ENCODE measurements at places on chromosomes 5 and 9.
A peak's percentile ranks its signal among the peaks of the same experiment; 100 is the strongest.

DNA sequence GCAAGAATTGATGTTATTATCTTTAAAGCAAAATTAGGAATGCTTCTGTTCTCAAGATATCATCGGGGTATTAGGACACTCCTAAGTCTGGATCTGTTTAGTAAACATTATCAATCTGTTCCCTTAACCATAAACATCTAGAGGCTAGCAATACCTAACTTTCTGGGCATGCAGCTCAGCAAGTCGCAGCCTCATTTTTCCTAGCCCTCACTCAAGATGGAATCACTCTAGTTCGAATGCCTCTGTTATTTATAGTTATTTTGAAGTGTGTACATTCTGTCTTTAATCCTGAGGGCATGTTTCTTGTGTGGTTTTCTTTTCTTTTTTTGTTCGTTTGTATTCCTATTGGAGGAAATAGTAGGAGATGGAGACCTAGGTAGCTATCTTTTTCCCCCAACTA lies 66.9 kb downstream of the FER start:
- DNase-seq, result peak; percentile 45

DNA sequence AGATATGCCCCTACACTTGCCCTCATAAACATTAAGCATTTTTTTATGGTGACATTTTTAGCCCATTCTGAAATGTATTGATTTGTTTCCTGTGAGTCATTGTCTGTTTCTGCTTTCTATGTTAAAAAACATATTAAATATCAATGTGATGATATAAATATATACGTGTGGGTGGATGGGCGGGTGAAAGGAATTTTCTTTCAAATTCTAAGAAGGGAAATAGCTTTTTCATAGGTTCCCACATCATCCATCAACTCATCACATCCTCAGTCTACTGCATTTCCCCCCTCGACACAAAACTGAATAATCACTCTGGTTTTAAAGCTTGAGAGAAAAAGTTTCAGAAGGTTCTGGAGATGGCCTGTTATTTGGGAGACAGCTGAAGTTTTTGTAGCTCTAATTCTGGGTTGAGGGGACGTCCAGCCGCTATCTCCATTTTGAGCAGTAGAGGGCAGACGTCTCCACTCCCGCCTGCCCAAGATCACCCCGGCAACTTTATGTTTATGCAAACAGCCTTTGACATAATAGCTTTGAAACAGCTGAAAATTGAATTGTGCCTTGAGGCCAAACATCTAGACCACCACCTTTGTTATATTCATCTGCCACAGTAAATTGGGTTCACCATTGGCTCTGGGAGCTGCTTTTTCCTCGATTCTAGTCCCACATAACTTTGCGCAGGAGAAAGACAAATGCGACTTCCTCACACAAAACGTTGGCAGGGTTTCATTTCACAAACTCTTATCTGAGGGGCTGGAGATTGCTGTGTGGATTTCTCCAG lies 216.2 kb upstream of the CLINT1 start:
- peak; percentile 69 for DNase-seq

DNA sequence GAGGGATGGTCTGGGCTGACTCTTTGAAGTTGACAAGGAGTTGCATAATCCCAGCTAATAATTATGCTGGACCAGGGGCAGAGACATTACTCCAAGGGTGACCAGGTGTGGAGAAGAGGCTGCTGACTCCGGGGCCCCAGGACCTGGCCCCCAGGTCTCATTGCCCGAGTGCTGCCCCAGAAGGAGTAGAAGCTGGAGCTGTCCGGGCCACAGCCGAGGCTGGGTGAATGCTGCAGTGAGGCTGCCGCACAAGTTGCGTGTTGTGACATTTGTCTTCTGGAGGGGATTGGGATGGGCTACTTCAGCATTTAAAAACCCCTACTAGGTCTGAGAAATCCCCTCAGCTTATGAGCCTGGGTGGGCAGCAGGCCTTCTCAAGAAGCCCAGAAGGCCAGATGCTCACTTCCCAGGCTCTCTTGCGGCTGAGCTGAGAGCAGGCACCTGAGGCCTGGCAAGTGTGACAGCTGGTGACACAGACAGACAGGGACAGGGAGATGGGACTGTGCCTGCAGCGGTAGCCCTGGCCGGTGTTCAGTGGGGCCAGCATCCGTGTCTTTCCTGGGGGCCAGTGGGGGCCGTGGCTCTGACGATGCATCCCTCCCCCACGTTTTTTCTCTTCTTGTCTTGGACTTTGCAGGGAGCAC lies 122.8 kb downstream of the KCNIP1 start:
- no peak for DNase-seq

DNA sequence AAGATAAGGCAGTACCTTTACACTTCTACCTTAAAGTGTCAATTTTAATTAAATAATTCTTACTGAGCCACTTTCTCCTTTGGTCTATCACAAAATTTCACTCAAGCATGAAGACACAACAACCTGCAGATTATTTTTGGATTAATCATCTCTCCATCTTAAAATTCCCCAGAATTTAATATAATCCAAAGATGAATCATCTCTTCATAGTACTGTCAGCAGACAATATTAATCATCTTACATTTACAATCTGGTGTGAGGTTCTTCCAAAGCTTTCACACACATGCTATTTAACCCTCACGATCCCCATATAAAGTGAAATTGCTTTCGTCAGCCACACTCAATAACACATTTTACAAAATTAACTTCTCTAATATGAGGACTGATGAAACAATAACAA lies 43.0 kb downstream of the LHFPL2 start:
- no peak for DNase-seq

- no peak for DNase-seq
These were observed 60.3 kb downstream of the HABP4 start for GRCh38 chr9:96510258-96510657.

DNA sequence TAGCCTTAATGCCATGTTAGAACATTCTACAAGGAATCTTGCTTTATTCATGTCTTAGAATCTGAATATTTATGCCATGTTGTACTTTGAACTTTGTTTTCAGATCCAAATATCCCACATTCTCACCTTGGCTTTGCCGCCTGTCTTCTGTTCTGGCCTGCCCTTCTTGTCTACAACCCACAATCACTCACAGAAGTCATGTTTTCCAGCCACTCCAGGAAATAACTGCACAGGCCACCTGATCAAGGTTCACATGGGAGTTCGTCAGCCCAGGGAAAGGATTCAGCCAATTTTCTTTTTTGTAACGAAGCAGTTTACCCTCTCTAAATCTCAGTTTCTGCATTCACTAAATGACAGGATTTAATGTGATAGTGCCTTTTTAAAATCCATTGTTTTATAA lies 70.5 kb downstream of the JAKMIP2 start:
- DNase-seq, result no peak

DNA sequence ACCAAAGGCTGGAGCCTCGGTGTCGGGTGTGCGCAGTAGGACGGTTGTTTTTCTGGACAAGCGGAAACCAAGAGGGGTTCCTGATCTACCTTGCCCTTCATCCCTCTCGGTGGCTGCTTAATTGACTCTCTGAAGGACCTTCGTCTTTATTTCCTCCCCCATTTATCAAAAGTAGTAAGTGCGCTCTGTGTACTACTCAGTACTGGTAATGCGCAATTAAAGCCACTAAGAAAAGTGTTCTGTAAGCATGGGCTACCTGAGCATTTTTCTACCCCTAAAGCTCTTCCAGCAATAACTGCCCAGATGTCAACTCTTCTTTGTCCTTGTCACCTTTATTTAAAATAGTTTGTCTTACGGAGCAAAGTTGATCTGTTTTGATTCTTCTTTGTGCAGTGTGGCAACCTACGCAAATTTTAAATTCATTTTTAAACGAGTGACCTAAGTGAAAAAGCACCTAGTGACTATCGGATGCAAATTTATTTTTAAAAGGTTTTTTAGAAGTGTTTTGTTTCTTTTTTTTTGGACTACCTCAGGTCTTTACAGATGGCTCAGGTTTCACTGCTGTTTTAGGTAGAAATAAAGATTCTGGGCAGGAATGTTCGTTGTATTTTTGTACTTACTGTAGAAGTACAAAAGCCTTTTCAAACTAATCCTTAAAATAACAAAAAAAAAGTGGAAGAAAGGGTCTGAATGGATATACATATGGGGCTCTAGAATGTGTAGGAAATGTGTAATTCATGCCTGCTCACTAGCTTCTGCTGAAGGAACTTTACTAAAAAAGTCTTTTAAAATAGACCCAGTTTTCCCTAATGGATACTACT lies 2.0 kb downstream of the JMY start:
- no peak for DNase-seq

GRCh38 chr9:38359297-38359653 lies 33.2 kb upstream of the ALDH1B1 start:
- DNase-seq, result no peak

DNA sequence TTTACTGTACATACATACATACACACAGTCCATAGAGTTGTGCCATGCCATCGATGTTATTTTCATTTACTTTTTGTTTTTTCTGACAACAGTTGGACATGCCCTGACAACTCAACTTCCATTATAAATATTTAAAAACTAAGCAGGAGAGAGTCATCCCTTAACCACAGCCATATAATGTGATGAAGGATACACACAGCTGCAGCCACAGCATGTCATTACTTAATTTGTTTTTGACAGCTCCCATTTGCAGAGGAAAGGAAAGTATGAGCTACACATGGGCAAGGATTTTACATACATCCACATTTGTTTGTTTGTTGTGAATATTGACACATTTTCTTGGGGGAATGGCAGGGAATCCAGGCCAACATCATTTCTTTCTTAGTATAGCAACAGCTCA lies 91.5 kb upstream of the TUT7 start:
- DNase-seq, result no peak

DNA sequence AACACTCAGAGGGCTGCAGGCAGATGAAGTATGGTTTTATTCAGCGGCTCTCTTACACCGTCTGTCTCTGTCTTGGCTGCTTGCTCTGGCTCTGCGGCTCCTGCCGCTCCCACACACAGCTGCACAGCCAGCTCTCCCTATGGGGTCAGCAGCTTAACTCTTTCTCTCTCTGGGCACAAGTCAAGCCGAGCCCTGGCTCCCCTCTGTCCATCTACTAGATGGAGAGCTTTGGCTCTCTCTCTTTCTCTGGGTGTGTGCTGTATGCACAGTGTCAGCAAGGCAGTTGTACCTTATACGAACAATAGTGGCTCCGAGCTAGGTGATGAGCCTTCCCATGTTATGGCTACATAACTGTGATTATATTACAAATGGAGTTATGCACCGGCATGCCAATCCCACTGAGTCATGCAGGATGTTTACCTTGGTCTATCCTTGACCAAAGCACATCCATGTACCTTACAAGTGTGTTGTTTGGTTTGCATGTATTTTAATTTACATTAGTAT lies 19.3 kb upstream of the PPP2CA start:
- DNase-seq, result no peak

DNA sequence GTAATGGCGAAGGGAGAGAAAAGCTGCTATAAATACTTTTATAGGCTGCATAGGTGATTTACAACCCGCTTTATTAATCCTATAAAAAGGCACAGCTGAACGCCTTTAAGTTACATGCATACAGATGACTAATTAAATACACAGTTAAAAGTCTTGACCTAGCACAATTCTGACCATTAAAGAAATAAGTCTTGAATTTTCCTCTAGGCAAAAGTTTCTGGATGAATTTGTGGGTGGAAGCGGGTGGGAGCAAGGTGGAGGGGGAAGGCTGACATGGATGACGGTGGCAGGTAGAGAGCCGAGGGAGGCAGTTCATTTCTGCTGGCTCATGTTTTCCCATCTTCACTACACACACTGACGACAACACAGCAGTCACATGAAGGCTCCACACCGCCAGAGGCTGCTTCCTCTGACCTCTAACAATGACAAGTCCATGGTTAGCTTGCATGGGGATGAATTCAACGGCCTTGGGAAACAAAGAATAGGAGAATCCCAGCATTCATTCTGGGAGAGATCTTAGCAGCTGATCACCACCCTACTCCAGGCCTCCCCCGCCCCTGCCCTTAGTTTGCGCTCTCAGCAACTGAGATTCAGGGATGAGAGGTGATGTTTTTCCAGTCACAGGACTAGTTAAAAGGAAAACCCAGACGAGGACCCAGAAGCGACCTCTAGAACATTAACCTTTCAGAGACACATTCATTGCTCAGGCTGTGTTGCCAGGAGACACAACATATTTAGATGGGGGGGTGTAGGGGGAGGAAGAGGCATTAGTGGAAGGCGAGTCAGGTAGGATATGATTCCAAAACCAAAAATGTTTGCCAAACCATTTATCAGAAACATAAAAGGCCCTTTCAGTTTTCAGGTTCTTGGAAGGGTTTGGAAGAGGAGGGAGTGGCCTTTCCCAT lies 329.3 kb downstream of the PIK3R1 start:
- no peak for DNase-seq

DNA sequence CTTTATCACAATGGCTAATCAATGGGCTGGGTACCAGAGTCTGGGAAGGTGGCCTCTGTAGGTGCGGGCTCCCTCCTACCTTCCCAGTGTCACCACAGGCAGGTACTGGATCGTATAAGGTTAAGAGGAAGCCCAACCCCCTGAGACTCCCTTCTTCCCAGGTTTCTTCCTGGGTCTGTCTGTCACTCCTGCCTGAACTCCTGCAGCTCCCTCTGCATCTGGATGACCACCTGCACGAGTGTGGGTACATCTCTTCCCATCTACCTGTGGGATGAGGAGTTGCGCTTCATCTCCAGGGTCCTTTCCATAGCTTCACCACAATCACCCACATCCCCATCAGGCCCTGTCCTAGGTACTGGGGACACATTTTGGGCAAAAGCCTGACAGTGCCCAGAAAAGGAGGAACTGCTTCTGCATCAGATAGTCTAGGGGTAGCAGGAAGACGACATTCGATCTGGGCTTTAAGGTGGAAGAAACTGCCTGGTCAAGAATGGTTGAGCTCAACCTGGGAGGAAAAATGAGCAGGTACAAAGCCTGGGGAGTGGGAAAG lies 112.2 kb upstream of the ALDH1B1 start:
- DNase-seq, result no peak

DNA sequence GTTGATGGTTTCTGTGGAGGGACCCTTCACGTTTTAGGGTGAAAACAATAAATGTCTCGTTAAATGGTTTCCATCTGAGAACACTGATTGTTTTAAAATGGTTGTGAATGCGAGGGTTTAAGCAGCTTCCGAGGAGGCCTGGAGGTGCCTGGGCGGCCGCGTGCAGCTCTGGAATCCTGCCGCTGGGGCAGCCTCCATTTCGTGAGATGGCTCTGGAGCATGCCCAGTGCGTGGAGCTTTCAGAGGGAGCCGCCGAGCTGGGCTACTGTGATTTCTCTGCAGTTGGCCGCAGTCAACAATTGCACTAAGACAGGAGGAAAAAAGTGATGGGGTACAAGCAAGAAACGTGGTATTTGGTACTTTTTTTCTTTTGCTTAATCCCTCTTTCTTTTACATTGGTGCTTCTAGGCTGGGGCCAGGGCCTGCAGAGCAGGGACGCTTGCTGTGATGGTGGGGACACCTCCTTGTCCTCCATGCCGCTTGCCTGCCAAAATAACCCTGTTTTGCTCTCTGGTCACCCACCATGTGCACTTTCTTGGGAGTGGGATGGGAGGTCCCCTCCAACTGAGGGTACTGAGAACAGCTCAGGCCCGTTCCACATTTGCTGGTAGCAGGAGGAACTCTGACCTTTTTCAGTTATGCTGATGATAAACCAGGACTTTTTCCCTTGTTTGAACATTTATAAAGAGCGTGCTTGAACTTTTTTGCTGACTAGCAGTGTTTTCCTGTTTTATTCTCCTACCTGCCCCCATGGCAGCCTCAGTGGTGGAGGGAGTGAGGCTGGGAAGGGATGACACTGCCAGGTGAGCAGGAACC lies 47.1 kb downstream of the EHMT1 start:
- DNase-seq, result peak; percentile 49

- no peak for DNase-seq
These were observed 4.7 kb upstream of the RECK start for GRCh38 chr9:36031774-36032555.

GRCh38 chr9:125337236-125337635 lies 75.6 kb downstream of the GAPVD1 start:
- no peak for DNase-seq
